H1 (cell line): ENCODE measurements at places on chromosomes 7 and 10. TPM values are rescaled to one million over a fixed set of nuclear protein-coding genes. Genes with fewer than 3 reads are reported as not detected.

The ATOH7 gene
- total RNA-seq, result 0.21 and 0.39 TPM in 2 replicates

DNA sequence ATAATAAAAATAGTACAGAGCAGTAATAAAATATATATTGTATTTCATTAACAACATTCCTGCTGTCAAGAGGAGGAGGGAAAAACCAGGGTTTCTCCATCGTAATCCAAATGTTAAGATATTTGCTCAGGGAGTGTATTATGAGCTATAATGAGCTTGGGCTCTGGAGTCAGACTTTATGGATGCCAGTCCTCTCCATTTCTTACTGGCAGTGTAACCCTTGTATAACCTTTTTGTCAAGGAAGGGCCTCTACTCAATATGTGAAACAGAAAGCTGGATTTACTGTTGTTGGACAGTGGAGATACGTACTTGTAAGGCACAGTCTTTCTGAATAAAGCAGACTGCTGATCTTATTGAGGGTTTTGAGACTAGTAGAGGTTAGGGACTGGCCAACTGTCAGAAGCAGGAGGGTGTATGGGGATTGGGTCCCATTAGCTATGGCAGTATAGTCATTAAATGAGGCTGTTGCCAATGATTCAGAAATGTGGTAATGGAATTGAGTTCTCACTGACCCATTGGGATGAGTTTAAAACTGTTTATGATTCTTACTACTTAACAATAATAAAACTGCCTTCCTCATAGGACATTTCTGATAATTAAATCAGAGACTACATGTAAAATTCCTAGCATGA, 56.5 kb downstream of the ZNF277 start:
- no peak for DNase-seq
- H3K4me1 ChIP-seq, result peaks cover 6% of the 10 kb centered on the region; the same call in 1 of the 2 replicates

The SLC16A9 gene
- 11.2 and 11.6 TPM in 2 replicates for total RNA-seq

The GPR15LG gene
- total RNA-seq, result not detected in 2 replicates

DNA sequence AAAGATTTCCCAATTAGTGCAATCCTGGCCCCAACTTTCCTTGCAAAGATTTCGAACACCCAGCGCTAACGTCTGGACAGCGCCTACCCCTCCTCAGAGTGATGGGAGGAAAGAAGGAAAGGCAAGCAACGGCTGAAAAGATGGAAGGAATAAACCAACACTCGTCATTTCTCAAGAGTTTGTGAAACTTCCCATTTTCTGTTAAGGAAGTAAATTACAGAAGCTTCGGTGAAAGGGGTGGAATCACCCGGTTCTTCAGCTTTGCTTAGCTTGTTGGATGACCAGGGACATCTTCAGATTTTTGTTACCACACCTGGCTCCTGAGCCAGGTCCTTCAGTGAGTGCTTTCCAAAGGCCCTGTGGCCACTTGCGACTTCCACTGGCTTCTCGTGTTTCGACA, 313.1 kb downstream of the SKIDA1 start:
- no peaks in the 10 kb centered on the region for H3K27me3 ChIP-seq
- no peak overlapping the region for H3K4me3 ChIP-seq
- DNase-seq, result no peak
- no peaks in the 10 kb centered on the region; the same call in 1 of the 2 replicates for H3K36me3 ChIP-seq
- no peaks in the 10 kb centered on the region for H3K4me1 ChIP-seq
- no peak overlapping the region for H3K27ac ChIP-seq

- H3K4me1 ChIP-seq, result no peaks in the 10 kb centered on the region
- no peak overlapping the region; the same call in 1 of the 2 replicates for H3K27ac ChIP-seq
- DNase-seq, result no peak
- H3K36me3 ChIP-seq, result no peaks in the 10 kb centered on the region
- H3K4me3 ChIP-seq, result no peak overlapping the region
These were observed 32.8 kb upstream of the STRIP2 start for GRCh38 chr7:129401228-129401966.

The OR2A12 gene
- not detected in 2 replicates for total RNA-seq

DNA sequence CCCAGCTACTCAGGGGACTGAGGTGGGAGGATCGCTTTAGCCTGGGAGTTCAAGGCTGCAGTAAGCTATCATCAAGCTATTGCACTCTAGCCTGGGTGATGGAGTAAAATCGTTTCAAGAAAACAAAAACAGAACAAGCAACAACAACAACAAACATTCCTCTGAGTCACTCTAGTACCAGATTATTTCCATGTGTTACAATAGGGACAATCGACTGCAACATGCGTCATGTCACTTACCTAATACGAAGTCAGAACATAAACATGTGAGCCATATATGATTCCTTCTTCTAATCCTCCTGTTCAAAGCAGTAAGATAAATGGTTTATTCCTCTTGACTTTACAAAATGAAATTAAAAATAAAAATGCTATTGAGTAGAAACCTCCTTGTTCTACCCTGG, 57.3 kb downstream of the ZNF438 start:
- H3K27me3 ChIP-seq, result no peaks in the 10 kb centered on the region
- H3K4me3 ChIP-seq, result no peak overlapping the region
- H3K36me3 ChIP-seq, result no peaks in the 10 kb centered on the region

DNA sequence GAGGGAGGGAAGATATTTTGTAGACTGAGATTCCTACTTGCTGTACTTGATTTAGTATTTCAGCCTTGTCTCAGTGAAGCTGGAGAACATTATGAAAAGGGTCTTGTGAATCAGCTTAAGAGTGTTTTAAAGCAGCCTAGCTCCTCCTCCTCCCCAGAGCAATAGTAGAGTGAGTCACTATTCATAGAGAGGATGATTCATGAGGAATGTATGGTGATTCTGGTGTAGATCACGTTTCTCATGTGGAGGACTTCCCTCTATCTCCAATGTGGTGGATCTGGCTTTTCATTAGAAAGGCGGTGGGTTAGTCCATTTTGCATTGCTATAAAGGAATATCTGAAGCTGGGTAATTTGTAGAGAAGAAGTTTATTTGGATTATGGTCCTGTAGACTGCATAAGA, 340.1 kb upstream of the CHRM2 start:
- no peaks in the 10 kb centered on the region for H3K4me1 ChIP-seq
- H3K27ac ChIP-seq, result no peak overlapping the region
- H3K27me3 ChIP-seq, result no peaks in the 10 kb centered on the region
- H3K36me3 ChIP-seq, result no peaks in the 10 kb centered on the region
